ENCODE measurements at places on chromosomes 1 and 21. TPM values are rescaled to one million over a fixed set of nuclear protein-coding genes. Genes with fewer than 3 reads are reported as not detected.

DNA sequence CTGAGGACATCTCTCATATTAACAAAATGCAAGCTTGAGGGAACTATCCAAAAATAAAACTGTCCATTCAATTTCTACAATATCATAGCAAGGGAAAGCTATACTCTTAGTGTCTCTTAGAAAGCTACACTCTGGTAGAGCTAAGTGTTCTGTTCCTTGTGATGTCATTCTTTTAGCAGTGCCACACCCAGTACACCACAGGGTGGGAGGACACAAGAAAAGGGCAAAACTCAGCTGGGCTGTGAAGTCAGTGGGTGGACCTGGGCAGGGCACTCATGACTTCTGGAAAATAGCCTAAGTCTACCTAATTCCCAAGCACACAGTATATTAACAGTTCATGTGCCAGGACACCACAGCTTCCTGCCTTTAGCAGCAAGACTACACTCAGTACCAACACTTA, 42.2 kb upstream of the TNFSF4 start:
- DNase-seq = no peak

GRCh38 chr1:211339631-211340041, 13.0 kb downstream of the TRAF5 start:
- no peak for DNase-seq

DNA sequence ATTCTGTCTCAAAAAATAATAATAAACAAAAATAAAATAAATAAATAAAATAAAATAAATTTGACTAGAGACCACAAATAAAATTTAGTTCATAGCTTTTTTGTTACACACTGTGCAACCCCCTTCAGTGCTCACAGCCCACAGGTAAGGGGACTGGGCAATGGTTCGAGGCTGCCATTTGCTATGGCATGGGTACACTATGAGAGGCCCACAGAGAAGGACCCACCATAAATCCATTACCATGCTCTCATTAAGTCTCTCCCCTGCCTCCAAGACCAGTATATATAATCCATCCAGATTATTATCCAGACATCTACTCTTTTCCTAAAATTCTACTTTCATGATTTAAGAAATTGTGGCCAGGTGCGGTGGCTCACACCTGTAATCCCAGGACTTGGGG, 8.7 kb upstream of the RIT1 start:
- DNase-seq = no peak

DNA sequence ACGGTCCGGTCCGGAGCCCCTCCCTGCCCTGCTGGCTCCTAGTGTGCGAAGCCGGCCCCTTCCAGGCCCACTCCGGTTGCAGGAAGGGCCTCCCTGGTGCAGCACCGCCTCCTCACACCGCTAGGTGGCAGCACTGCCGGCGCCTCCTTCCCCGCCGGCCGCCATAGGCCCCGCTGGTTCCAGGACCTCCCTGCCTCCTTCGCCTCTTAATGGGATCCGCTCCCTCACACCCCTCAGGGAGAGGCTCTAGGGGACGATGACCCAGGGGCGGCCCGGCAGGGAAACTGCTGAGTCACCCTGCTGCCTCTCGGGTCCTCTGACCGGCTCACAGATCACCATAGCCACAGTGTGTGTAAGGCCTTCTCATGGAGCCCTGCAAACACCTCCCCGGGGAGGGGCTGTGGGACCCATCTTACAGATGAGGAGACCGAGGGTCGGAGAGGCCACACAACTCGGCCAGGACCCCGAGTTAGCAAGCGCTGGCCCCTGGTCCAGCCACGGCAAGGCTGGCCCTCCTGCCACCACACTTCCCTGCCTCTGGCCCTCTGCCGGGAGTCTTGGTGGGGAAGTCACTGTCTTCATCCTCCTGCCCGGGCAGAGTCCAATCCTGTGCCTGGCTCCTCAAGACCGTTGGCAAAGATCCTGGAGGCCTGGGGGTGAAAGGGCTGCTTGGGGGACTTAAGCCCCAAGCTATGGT, 1.6 kb upstream of the AJAP1 start:
- DNase-seq = no peak

LRRC38 gene
- 2.5 TPM for total RNA-seq

SPATA45 gene
- not detected for total RNA-seq

- no peak for DNase-seq
Observed at GRCh38 chr1:167052389-167052788, 37.8 kb downstream of the GPA33 start.

DNA sequence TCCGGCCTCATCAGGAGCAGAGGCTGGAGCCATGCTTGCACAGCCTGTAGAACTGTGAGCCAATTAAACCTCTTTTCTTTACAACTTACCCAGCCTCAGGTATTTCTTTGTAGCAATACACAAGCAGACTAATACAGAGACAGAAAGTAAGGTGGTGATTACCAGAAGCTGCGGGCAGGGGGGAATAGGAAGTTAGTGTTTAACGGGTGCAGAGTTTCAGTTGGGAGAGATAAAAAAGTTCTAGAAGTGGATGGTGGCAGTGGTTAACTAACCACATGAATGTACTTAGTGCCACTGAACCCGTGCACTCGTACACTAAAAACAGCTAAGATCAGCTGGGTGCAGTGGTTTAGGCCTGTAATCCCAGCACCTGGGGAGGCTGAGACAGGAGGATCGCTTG, 80.4 kb upstream of the TARDBP start:
- no peak for DNase-seq

DNA sequence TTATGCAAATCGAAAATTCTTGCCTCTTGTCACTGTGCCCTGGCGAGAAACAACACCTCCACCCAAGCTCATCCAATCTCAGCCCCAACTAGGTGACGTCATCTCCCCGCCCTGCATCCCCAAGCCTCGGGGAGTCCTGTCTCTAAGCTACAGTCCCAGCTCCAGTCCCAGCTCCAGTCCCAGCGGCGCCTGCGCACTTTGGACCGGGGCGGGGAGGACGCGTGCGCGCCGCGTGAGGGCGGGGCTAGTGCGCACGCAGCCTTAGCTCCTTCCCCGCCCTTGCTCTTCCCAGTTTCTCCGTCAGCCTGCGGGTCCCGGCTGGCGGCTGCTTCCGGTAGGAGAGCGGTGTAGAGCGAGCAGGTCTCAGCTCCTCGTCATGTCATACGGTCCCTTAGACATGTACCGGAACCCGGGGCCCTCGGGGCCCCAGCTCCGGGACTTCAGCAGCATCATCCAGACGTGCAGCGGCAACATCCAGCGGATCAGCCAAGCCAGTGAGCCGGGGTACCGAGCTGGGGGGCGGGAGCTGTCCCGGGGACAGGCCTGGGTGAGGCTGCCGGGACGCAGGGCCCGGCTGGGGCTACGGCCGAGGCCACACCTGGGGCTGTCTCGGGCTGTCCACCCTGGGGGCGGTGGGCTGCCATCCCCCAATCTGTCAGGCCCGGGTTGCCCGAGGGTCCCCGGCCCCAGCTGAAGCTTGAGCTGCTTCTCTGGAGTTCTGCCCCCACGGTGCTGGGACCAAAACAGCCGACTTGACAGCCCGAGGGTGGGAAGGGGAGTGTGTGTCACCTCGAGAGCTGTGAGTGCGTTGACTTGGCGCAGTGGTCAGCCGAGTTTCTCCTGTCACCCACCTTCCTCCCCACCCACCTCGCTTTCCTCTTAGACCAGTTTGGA, at the start of gene STX12:
TSS of gene STX12 (plus strand) at position 288 of the 894 bp plus-strand sequence. CDS start at position 377, 89 bp downstream.
- peak; percentile 99 for DNase-seq

NBPF8 gene
- 6.7 TPM for total RNA-seq

- DNase-seq = no peak
Observed at GRCh38 chr1:204013052-204013451, 59.9 kb upstream of the SOX13 start.

DNA sequence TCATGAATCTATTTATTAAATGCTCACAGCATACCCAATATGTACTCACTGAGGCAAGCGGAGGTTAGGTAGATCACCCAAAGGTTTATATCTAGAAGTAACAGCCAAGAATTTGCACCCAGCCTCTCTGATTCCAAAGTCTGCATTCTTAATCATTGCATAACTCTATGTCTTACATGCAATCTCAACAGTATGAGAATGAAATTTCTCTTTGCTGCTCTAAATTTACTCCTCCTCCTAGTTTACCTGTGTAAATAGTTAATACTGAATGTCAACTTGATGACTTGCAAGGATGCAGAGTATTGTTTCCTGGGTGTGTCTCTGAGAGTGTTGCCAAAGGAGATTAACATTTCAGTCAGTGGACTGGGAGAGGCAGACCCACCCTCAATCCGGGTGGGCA, 840.6 kb downstream of the BRINP3 start:
- DNase-seq = no peak

- DNase-seq = no peak
Observed at GRCh38 chr1:211704543-211704942, 29.1 kb upstream of the NEK2 start.

- DNase-seq = no peak
Observed at GRCh38 chr21:26469789-26470188, 103.3 kb downstream of the CYYR1 start.

RPTN gene
- total RNA-seq = not detected

- no peak for DNase-seq
Observed at GRCh38 chr1:245872475-245872874, 634.6 kb downstream of the SMYD3 start.

LRP8 gene
- 36.8 TPM for total RNA-seq

B3GALT5 gene
- total RNA-seq = 3.8 TPM

DNA sequence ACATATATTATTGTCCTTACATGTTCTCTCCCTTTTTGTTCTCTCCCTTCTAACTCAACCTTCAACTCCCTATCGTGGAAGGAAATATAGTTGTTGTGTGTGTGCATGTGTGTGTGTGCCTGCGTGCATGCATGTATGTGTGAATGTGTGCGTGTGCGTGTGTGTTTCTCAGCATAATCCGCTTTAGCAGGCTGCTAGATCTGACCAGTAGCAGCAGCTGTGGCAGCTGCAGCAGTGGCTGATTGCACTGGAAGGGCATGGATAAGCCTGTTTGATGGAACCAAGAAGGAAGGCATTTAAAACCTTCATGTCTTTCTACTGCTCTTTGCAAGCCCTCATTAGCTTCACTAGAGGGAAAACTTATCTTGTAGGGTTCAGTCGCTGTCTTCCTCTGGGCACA, 65.6 kb upstream of the IRF2BP2 start:
- no peak for DNase-seq

- DNase-seq = no peak
Observed at GRCh38 chr1:145956781-145957442, 905 bp downstream of the LIX1L start.

RABGAP1L gene
- 112 TPM for total RNA-seq

DNA sequence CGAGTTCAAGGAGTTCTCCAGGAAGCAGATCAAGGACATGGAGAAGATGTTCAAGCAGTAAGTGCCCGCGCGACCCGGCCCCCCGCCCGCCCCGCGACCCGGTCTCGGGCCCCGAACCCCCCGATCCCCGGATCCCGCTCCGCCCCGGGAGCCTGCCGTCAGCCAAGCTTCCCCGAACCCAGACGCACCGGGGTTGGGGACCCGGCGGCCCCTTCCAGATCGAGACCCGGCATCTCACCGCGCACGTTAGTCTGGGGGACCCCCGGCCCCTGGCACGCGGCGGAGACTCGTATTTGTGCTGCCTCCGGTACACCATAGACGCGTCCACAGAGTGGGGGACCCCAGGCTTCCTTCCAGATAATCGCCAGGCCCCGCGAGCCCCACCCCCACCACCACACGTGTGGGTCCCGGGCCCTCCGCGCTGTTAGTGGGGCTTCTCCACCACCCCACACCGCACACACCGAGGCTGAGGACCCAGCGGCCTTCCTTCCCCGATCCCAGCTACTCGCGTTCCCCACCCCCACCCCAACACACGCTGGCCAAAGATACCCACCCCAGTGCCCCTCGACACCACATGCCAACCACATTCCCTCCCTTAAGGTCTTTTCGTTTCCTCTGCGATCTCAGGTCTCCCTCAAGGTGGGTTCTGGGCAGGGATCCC, 665 bp downstream of the EFHD2 start:
- DNase-seq = no peak

GRCh38 chr1:51506537-51506936, 12.5 kb downstream of the EPS15 start:
- DNase-seq = no peak

- no peak for DNase-seq
Observed at GRCh38 chr1:70828177-70828576, 219.4 kb downstream of the PTGER3 start.

DIO1 gene
- total RNA-seq = not detected

- DNase-seq = no peak
Observed at GRCh38 chr1:165539306-165539705, 4.5 kb upstream of the LRRC52 start.

KCNE2 gene
- not detected for total RNA-seq

ASAP3 gene
- total RNA-seq = 49.5 TPM

GRCh38 chr1:115746021-115746690, 22.4 kb downstream of the CASQ2 start:
- DNase-seq = no peak

GRCh38 chr21:28269173-28269572, 723.5 kb downstream of the LTN1 start:
- DNase-seq = no peak

DNA sequence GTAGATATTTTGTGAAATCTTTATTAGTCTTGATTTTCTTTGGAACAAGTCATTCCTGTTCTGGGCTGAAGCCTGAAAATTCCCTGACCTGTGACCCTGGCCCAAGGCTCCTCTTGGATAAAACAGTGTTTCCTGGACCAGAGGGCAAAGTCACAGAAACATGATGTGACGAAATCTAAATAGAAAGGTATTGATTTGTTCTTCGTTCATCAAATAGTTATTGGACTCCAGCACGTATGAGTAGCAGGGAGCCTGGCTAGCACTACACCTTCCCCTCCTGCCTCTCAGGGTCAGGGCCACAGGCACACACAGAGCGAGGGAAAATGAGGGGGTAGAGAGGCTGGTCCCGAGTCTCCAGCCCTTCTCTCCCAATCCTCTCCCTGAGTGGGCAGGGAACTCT, 1.7 kb upstream of the CLDN14 start:
- no peak for DNase-seq

DNA sequence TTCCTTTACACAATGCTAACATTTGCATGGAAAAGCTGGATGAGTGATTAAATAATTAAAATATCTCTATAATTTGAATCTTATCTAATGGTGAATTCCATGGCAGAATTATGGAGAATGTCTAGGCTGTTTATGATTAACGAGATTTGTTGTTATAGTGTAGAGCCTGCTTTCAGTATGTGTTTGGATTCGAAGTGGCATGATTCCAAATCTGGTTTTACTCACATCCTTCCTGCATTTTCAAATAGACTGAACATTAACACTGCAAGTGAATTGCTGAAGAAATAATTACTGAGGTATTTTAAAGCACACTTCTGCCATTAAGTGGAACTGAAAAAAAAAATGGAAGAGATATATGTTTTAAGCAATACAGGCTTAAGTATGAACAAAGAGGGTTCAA, 5.1 kb upstream of the NEK7 start:
- no peak for DNase-seq

- DNase-seq = no peak
Observed at GRCh38 chr1:246597340-246597739, 31.1 kb downstream of the CNST start.

All from dorsolateral prefrontal cortex (tissue), 122 donors.